ENCODE measurements at places on chromosomes 6 and 20. TPM values are rescaled to one million over a fixed set of nuclear protein-coding genes. Genes with fewer than 3 reads are reported as not detected.

Gene TMEM244
- total RNA-seq: not detected

Gene RGL2
- total RNA-seq: 64.5 TPM

Gene BCAS1
- not detected for total RNA-seq

Gene C6orf15
- total RNA-seq: not detected

Gene TOMM6
- total RNA-seq: 226 TPM

Gene STX11
- total RNA-seq: 11.1 TPM

Gene FOXQ1
- not detected for total RNA-seq

Gene DYNLT2
- 0.41 TPM for total RNA-seq

Gene EYS
- total RNA-seq: not detected

Gene SPATA25
- 2.0 TPM for total RNA-seq

Gene TMEM74B
- total RNA-seq: 2.9 TPM

Gene C20orf204
- 0.30 TPM for total RNA-seq

Gene TXNDC5
- 42.0 TPM for total RNA-seq

Gene VWA7
- 12.1 TPM for total RNA-seq

Gene RHAG
- 0.76 TPM for total RNA-seq

Gene PXT1
- not detected for total RNA-seq

Gene IMPG1
- total RNA-seq: not detected

Gene DPPA5
- total RNA-seq: not detected

Gene LY6G5C
- total RNA-seq: 1.5 TPM

Gene PLEKHG1
- 10.2 TPM for total RNA-seq

Gene CLVS2
- total RNA-seq: not detected

Gene TRIM40
- not detected for total RNA-seq

Gene GPSM3
- total RNA-seq: 6.3 TPM

Gene GRM1
- total RNA-seq: 2.9 TPM

Gene MICB
- 1.5 TPM for total RNA-seq

Gene TNNC2
- not detected for total RNA-seq

Gene KIF25
- not detected for total RNA-seq

Gene SLC22A2
- total RNA-seq: not detected

Gene C2
- 8.9 TPM for total RNA-seq

Gene GDAP1L1
- 0.38 TPM for total RNA-seq

Gene ARFGEF3
- total RNA-seq: 1.4 TPM

Gene SPATS1
- not detected for total RNA-seq

Gene DNMT3B
- total RNA-seq: 0.32 TPM

Gene ULBP2
- total RNA-seq: 1.3 TPM
